ENCODE measurements at places on chromosomes 12 and 14.
A peak's percentile ranks its signal among the peaks of the same experiment; 100 is the strongest.

DNA sequence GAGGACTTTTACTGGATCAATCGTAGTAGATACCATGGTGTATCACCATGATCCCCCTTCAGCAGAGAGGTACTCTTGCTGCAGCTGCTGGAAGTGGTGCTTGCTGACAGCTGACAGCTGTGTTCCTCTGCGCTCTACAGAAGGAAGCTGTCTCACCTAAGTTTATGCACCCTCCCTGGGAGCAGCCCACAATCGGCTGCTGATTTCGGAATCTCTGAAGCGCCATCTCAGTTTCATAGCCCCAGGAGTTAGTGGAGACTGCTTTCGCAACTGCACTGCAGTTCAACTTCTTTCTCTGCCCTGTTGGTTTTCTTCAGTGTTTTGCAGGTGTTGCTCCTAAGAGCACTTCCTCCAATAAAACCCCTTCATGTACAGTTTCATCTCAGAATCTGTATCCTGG is 237.9 kb downstream of the PAWR start:
- DNase-seq: no peak

- peak; percentile 6 for DNase-seq
Measured at GRCh38 chr14:102028733-102029132, 58.1 kb downstream of the HSP90AA1 start.

DNA sequence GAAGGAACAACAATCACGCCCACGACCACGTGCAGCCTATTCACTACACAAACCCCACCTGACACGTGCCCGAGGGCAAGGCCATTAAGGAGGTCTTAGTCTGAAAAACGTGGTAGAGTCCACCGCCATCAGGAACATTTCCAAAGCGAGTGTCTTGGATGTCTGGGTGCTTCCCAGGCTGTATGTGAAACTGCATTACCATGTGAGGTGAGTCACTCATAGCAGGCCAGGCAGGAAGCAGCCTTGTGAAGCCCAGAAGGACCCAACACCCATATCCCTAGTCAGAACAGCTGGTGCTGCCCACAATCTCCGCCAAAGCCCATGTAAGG is 3.3 kb upstream of the KRT79 start:
- DNase-seq: peak; percentile 23

GRCh38 chr12:110566993-110567392 is 16.1 kb downstream of the PPTC7 start:
- DNase-seq: no peak

DNA sequence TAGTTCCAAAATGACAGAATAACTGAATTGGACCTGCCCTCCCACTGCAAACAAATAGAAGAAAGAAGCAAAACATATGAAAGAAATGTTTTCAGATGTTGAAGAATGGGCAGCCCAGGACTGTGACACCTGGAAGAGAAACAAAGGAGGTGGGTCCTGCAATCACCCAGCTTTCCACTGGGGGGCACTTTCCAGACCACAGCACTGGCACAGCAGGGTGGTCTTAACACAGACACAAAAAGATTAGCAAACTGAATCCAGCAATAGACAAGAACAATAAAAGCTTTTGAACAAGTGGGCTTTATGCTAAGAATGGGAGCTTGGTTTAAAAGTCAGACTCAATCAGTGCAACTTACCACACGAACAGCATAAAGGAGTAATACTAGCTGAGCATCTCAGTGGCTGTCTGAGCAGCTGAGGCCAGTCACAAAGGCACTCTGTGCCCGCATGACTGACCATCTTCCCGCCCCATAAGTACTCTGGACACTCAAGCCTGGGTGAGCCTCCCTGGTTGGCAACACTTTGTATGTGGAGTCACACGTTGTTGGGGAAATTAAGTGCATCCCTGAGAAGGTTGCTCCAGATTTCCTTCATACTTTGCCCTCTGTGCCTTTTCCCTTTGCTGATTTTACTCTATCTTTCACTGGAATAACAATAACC is 27.7 kb downstream of the JKAMP start:
- DNase-seq: peak; percentile 24

- no peak for DNase-seq
Measured at GRCh38 chr14:39034481-39035296, 68.3 kb downstream of the SEC23A start.

- no peak for DNase-seq
Measured at GRCh38 chr12:32482226-32482625, 82.9 kb downstream of the FGD4 start.

DNA sequence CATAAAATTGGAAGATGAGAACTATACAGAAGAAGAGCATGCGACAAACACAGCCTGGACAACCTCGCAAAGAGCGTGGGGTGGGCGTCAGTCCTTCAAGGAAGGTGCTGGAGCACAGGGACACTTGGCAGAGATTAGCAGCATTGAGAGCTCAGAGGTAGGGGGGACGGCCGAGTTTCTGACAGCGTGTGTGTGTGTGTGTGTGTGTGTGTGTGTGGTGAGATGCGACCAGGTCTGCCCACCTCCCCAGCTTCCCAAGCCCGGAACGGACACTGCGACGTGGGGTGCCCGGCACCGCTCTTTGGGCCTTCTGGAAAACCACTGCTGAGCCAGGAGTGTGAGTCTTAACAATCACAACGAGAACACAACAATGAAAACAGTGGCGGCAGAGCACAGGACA is 17.9 kb upstream of the FBXO21 start:
- no peak for DNase-seq

- no peak for DNase-seq
Measured at GRCh38 chr12:26848156-26848825, 15.3 kb upstream of the ITPR2 start.

- no peak for DNase-seq
Measured at GRCh38 chr12:71749666-71750065, 5.0 kb upstream of the RAB21 start.

- no peak for DNase-seq
Measured at GRCh38 chr14:61621444-61621843, 73.9 kb upstream of the HIF1A start.

GRCh38 chr12:60205500-60205899 is 609.7 kb downstream of the SLC16A7 start:
- DNase-seq: no peak

DNA sequence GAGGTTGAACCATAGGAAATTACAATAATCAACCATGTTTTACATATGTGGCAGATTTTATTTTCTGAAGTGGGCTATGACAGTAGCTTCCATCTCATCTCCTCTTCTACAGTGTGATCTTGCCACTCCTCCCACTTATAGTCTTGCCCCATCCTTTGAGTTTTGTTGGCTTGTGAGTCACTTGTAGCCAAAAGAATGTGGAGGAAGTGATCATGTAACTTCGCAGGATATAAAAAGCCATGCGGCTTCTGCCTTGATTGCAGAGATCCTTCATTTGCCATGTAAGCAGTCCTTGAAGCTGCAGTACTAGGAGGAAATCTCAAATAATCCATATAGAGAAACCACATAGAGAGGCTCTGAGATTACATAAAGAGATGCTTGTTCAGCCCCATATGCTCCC is 13.7 kb upstream of the ZNF84 start:
- DNase-seq: no peak

- DNase-seq: no peak
Measured at GRCh38 chr12:49223590-49224369, 34.9 kb upstream of the TUBA1A start.

DNA sequence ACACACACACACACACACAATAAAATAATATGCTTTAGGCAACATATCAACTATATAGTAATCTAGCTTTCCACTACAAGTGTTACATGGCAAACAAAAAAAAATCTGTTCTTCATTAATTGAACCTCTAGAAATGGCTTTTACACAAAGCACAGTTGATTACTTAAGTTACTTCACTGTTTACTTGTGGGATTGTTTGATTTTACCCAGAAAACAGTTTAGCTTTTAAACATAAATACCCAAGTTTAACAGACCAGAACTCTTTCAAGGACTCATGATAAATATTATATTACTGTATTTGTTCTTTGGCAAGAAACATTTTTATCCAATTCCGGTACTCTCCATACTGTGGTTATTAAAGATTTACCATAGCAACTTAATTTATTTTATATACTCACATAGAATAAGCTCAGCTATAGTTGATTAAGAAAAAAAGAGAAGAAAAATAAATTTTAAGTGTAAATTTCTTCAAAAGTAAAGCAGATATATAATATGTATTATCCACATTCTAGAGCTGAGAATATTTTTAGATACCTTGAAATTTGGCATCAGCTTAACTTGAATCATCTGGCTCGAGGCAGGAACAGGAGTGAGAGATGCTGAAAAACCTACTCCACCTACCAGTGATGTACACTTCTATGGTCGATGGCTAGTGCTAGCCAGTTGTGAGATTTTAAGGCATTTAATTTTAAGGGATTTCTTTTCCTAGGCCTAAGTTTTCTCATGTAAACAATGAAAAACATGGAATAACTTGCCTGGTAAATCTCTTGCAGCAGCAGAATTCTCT is 126.0 kb downstream of the BTG1 start:
- no peak for DNase-seq

DNA sequence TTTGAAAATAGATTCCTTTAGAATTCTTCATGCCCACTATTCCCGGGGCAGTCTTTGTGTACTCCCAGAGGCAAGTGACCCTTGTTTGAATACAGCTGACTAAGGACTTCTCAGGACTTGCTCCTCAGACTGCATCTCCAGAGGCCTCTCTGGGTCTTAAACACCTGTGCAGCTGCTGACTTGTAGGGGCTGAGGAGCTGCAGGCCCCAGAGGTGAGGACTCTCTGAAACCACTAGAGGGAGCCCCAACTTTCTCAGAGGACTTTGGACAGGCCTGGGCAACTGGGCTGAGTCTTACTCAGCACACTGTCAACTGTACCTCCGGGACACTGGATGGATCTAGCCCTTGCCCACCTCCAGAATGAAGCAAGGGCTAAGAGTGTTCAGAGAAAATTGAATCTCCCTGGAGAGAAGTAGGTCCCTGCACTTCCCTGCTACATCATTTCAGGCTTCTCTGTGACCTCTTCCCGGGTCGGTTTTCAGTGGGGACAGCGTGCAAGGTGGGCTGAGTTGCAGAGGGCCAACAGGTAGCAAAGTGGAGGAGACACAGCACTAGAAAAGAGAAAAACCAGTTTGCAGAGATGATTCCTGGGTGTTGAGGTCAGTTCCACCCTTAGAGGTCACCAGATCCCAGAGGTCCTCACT is 164.6 kb downstream of the TMEM117 start:
- DNase-seq: peak; percentile 36
